ENCODE measurements at places on chromosomes 7 and 10.

- DNase-seq: no peak
Measured at GRCh38 chr7:620885-621284, 101.2 kb upstream of the PDGFA start.

GRCh38 chr10:71075759-71076472, 136.5 kb upstream of the UNC5B start:
- DNase-seq: no peak

- DNase-seq: no peak
Measured at GRCh38 chr10:48406204-48406603, 99.7 kb downstream of the MAPK8 start.

- no peak for DNase-seq
Measured at GRCh38 chr10:77669892-77670291, 32.3 kb upstream of the KCNMA1 start.

DNA sequence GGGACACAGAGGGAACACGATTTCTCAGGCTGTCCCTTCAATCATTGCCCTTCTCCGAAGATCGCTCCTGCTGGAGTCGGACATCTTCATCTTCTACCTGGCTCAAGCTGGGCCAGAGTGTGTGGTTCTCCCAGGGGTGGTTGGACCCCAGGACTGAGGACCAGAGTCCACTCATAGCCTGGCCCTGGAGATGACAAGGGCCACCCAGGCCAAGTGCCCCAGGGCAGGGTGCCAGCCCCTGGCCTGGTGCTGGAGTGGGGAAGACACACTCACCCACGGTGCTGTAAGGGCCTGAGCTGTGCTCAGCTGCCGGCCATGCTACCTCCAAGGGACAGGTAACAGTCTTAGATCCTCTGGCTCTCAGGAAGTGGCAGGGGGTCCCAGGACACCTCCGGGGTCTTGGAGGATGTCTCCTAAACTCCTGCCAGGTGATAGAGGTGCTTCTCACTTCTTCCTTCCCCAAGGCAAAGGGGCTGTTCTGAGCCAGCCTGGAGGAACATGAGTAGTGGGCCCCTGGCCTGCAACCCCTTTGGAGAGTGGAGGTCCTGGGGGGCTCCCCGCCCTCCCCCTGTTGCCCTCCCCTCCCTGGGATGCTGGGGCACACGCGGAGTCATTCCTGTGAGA, 23.3 kb downstream of the TBATA start:
- DNase-seq: no peak

DNA sequence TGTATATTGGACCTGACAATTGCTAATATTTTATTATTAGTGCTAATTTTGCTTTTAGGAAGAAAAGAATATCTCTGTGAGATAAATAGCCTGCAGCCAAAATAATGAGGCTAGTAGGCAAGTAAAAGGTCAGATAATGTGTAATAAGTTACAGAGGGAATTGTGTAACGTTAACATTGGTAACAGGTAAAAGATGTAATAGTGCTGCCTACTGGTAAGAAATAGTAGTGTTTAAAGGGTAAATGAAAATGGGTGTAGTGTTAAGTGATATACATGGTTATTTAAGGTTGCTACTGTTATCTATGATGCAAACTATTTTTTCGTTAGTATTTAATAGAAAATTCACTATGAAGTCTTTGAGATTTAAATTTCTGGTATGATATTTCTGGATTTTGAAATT, 9.2 kb upstream of the FOXP2 start:
- no peak for DNase-seq

DNA sequence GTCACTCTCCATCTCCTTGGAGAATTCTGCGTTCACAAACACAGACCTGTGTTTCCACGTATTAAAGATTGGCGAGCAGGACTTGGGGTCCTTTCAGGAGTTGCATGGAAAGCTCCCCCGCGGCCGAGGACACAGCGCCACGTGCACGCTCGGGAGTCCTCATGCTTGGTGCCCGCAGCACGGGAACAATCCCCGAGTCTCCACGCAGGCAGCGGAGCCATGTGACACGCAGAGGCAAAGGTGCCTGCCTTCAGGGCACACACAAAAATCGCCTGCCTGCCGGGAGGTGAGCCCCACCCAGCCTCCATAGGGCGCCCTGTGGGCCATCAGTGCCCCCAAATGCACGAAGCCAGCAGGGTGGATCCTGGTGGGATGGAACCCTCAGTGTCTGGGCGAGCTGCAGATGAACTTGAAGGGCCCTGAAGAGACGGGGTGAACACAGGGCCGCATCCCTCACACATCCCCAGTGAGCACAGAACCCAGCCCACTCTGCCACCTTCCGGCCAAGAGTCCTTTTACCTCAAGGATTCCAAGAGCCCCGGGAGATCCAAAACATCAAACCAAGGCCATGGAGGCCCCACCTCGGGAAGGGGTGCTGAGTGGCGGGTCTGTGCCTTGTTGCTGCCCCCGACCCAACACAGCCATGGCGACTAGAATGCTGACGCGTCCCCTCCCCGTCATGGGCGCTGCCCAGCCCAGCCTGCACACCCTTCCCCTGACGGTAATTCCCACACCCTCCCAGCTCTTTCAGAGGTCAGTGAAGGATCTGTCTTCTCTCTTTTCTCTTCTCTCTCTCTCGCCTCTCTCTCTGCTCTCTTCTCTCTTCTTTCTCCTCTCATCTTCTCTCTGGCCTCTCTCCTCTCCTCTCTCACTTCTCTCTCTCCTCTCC, 55.9 kb downstream of the CFAP46 start:
- no peak for DNase-seq
